SJSA1 (cell line): ENCODE measurements at places on chromosomes 1 and 21. TPM values are rescaled to one million over a fixed set of nuclear protein-coding genes. Genes with fewer than 3 reads are reported as not detected.

GRCh38 chr1:159307346-159308020, 5.3 kb downstream of the FCER1A start:
- H3K27ac ChIP-seq, result no peak overlapping the region
- no peaks in the 10 kb centered on the region for H3K27me3 ChIP-seq
- H3K36me3 ChIP-seq, result no peaks in the 10 kb centered on the region

DNA sequence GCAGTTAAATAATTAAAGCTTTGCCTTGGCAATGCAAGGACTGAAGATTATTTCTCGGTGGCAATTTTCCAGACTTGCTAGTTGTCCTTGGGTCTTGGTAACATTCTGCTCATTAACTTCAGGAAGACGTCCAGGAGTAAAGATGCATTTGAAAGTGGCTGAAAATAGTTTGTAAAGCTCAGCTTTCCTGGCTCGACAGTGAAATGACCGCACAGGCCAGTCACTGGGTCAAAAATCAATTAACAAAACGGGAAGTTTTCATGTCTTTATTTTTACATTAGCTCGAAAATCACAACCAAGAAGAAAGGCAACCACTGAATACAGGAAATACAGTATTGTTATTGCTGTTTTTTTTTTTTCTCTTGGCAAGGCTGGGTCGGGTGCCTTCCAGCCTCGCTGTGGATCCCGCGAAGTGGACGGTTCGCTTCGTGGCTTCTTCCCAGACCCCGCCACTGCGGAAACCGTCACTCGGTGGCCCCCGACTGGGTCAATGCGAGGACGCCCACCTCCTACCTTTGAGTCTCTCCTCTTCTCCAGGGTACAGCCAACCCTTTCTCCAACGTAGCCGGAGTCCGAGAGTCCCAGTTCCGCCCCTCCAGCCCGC, 479 bp upstream of the SNX7 start:
- peak overlapping the region; percentile 79 for H3K4me3 ChIP-seq
- DNase-seq, result no peak
- no peaks in the 10 kb centered on the region for H3K27me3 ChIP-seq
- peaks cover 9% of the 10 kb centered on the region; the same call in 1 of the 2 replicates for H3K4me1 ChIP-seq

- no peak for DNase-seq
- no peak overlapping the region for H3K4me3 ChIP-seq
- no peaks in the 10 kb centered on the region; the same call in 1 of the 2 replicates for H3K4me1 ChIP-seq
- no peaks in the 10 kb centered on the region for H3K27me3 ChIP-seq
- H3K36me3 ChIP-seq, result peaks cover 18% of the 10 kb centered on the region
Measured at GRCh38 chr1:68160021-68160420, 72.3 kb downstream of the WLS start.

- peaks cover 48% of the 10 kb centered on the region for H3K4me1 ChIP-seq
- no peak for DNase-seq
- H3K4me3 ChIP-seq, result no peak overlapping the region
- H3K27ac ChIP-seq, result 0 out of 2 replicates have a peak overlapping the region, but pooled peaks have one; percentile 2
- no peaks in the 10 kb centered on the region for H3K27me3 ChIP-seq
- no peaks in the 10 kb centered on the region for H3K36me3 ChIP-seq
Measured at GRCh38 chr1:20380175-20380574, 89.5 kb downstream of the VWA5B1 start.

DNA sequence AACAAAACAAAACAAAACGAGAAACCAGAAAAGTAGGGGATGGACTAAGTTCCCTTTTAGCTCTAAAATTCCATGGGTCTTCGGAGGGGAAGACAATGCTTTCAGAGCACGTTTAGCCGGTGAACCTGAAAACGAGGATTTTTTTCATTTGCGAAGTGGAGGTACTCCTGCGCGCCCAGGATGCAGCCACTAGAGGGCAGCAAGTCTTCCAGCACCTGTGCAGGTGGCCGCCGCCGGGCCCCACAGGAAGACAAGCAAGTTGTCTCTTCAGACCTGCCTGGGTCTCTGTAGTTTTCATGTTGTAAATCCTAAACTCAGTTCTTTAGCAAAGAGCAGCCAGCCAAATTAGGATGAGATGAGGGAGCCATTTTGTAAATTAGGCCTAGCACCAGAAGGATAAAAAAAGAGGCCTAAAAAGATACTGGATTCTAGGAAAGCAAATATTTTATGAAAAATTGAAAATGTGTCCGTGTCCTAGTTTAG, 17.7 kb upstream of the SNX27 start:
- H3K36me3 ChIP-seq, result no peaks in the 10 kb centered on the region
- no peak overlapping the region for H3K27ac ChIP-seq
- no peaks in the 10 kb centered on the region for H3K4me1 ChIP-seq

GRCh38 chr1:91680556-91681155, 180.0 kb downstream of the CDC7 start:
- no peak overlapping the region for H3K27ac ChIP-seq
- no peaks in the 10 kb centered on the region for H3K4me1 ChIP-seq
- no peaks in the 10 kb centered on the region for H3K36me3 ChIP-seq
- H3K4me3 ChIP-seq, result no peak overlapping the region

GRCh38 chr1:233530665-233531386, 83.1 kb upstream of the KCNK1 start:
- H3K27me3 ChIP-seq, result no peaks in the 10 kb centered on the region
- H3K4me3 ChIP-seq, result no peak overlapping the region
- H3K4me1 ChIP-seq, result no peaks in the 10 kb centered on the region
- no peak for DNase-seq
- no peak overlapping the region for H3K27ac ChIP-seq
- H3K36me3 ChIP-seq, result no peaks in the 10 kb centered on the region

The KDF1 gene
- not detected in 2 replicates for total RNA-seq

The OLFML2B gene
- total RNA-seq, result 0.13 and 1.8 TPM in 2 replicates

The AMY1B gene
- total RNA-seq, result not detected in 2 replicates
